ENCODE measurements at places on chromosomes 7 and 10.

- no peak for DNase-seq
Observed at GRCh38 chr10:47167591-47167990, 132.4 kb upstream of the GDF10 start.

DNA sequence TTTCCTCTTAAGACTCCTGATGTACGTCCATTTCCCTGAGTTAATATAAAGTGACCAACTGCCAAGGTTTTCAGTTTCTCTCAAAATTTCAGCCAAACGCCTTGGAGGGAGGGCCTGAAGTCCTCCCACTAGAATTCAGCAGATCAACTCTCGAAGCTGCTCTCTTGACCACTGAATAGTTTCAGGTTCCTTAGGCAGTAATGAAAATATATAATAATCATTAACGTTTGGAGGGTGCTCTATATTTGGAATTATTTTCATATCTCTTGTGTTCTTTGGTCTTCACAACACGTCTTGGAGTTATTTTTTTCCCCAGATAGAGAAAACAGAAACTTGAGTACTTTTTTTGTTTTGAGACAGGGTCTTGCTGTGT lies 123.6 kb upstream of the SFMBT2 start:
- DNase-seq = no peak

GRCh38 chr10:67772894-67773511 lies 65.0 kb downstream of the DNAJC12 start:
- peak; percentile 35 for DNase-seq

DNA sequence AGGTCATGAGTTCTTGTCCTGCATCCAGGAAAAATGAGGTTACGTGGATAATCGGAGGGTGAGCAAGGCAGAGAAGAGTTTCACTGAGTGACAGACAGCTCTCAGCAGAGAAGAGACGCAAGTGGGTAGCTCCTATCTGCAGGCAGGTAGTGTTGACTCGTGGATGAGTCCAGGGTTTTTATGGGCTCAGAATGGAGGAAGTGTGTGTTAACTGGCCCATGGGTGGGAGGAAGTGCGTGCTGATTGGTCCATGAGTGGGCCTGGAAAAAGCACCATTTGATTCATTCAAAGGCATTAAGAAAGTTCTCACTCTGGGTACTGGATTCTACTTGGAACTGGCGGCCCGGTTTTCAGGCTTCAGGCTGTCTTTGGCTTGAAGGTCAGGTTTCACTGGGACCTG lies 4.8 kb upstream of the DMTF1 start:
- DNase-seq = no peak

DNA sequence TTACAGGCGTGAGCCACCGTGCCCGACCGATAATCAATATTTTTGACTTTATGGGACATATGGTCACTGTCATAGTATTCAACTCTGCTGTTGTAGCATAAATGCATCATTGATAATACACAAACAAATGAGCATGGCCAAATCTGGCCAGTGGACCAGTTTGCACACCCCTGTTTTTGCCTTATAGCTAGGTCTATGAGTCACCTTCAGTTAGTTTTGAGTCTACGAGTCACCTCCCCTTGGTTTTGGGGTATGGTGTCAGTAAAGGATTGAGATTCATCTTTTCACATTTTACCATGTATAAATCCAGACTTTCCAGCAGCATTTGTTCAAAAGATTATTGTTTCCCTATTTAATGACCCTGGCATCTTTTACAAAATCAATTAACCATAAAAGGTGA lies 362.5 kb upstream of the NRP1 start:
- DNase-seq = peak; percentile 32

DNA sequence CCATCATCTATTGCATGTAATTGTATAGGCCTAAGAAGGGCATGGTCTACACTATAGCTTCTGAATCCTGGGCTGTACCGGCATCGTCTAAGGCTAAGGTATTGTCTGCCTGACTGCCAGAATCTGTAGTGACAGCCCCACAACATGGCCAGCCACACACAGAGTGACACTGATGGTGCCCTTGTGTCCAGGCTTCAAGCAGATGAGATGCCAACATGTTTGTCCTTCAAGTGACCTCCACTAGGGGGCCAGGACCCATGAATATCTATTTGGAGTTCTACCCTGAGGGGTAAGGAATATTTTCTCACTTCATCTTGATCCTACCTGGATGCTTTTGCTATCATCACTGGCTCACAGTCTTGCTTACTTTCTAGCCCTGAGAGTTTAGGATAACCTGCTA lies 1.5 kb downstream of the CYP3A7 start:
- peak; percentile 7 for DNase-seq

- no peak for DNase-seq
Observed at GRCh38 chr7:66279912-66280311, 74.8 kb downstream of the TPST1 start.

DNA sequence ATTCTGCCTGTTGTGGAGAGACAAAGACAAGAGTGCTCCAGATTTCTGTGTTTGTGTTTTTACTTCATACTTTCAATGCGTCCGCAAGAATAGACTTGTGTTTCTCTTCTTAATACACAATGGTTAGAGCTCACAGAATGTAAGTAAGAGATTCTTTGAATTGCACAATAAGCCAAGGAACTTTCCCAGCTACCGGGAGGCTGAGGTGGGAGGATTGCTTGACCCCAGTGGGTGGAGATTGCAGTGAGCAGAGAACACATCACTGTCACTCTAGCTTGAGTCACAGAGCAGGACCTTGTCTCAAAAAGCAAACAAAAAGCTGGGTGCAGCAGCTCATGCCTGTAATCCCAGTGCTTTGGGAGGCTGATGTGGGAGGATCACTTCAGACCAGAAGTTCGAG lies 250.7 kb upstream of the MYO3A start:
- DNase-seq = no peak

- peak; percentile 79 for DNase-seq
Observed at GRCh38 chr10:34721208-34721840, 93.8 kb downstream of the PARD3 start.

DNA sequence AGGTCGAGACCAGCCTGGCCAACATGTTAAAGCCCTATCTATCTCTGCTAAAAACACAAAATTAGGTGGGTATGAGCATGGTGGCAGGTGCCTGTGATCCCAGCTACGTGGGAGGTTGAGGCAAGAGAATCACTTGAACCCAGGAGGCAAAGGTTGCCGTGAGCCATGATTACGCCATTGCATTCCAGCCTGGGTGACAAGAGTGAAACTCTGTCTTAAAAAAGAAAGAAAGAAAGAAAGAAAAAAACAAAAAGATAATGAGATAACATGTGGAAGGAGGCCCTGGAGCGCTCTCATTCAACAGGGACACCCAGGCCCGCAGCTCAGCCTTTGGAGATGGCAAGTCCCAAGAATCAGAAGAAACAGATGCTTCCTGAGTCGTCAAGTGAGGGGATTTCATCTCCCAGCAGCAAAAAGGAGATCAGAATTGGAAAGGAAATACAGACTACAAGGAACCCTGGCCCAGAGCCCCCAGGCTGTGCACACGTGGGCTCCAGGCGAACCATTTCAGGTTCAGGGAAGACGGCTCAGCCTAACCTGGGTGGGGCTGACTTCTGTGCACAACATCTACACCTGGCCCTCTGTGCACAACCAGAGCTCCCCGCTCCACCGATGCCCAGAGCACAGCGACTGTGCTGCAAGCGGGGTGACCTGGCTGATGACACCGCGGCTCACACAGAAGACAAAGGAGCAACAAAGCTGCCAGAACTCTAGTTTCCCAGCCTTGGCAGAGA lies 33.3 kb downstream of the GNA12 start:
- DNase-seq = no peak

GRCh38 chr7:155467846-155468784 lies 10.2 kb downstream of the EN2 start:
- no peak for DNase-seq

- DNase-seq = no peak
Observed at GRCh38 chr7:72099784-72100183, 312.4 kb downstream of the CALN1 start.

GRCh38 chr7:111987115-111987826 lies 218.9 kb downstream of the DOCK4 start:
- peak; percentile 55 for DNase-seq

DNA sequence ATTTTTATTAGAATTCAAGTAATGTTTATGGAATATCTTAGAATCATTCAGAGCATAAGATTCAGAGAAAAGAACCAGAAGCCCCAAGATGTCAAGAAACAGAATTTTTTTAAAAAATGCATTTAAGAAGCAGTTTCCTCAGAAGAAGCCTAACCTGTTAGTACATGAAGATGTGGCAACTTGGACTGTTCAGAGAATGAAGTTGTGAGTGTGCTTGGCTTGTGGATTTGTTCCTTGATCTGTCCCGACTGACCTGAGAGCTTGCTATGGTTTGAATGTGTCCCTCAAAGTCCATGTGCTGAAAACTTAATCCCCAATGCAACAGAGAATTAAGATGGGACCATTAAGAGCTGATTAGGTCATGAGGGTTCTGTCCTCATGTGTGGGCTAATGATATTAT lies 13.8 kb upstream of the AFAP1L2 start:
- DNase-seq = no peak

GRCh38 chr10:112327678-112328077 lies 44.5 kb downstream of the TECTB start:
- no peak for DNase-seq

- DNase-seq = no peak
Observed at GRCh38 chr10:75553550-75553949, 122.1 kb downstream of the LRMDA start.

DNA sequence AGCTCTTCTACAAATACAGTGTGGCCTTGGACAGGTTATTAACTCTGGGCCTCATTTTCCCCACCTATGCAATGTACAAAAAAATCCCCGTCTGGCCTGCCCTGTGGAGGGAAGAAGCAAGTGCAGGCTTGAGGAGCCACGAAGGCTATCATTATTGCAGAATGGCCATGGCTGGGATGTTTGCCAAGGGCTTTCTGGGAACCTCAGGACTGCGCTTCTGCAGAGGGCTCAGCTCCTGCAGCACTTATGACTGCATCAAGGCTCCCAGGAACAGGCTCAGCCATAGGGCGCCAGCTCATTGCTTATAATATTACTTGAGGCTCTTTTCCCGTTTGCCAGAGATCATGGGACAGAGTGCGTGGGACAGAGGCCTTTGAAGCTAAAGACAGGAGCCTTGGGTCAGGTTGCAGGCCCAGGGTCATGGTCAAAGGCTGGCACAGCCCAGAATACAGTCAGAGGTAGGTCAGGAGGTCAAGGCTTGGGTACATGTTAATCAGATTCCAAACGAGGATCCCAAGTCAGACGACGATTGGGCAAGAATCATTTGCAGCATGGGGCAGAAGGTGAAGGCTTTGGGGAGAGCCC lies 20.6 kb upstream of the C10orf105 start:
- peak; percentile 77 for DNase-seq

GRCh38 chr7:75575488-75576121 lies 83.5 kb downstream of the SPDYE5 start:
- DNase-seq = no peak

GRCh38 chr7:48563334-48563733 lies 361.0 kb upstream of the CDC14C start:
- no peak for DNase-seq

Data from EL (cell line).